ENCODE measurements at places on chromosomes 2 and 18. TPM values are rescaled to one million over a fixed set of nuclear protein-coding genes. Genes with fewer than 3 reads are reported as not detected.
A peak's percentile ranks its signal among the peaks of the same experiment; 100 is the strongest.

GRCh38 chr2:227657199-227657845 lies 9.3 kb upstream of the SCYGR5 start:
- peak; percentile 41 for DNase-seq

- DNase-seq, result no peak
Observed at GRCh38 chr2:57886161-57886786, 160.3 kb upstream of the VRK2 start.

- DNase-seq, result peak; percentile 68
Observed at GRCh38 chr2:231104115-231104713, 20.6 kb downstream of the HTR2B start.

HK2 gene
- total RNA-seq, result 40.4 TPM
